WTC11 (cell line): ENCODE measurements at places on chromosomes 3 and 15. TPM values are rescaled to one million over a fixed set of nuclear protein-coding genes. Genes with fewer than 3 reads are reported as not detected.

DNA sequence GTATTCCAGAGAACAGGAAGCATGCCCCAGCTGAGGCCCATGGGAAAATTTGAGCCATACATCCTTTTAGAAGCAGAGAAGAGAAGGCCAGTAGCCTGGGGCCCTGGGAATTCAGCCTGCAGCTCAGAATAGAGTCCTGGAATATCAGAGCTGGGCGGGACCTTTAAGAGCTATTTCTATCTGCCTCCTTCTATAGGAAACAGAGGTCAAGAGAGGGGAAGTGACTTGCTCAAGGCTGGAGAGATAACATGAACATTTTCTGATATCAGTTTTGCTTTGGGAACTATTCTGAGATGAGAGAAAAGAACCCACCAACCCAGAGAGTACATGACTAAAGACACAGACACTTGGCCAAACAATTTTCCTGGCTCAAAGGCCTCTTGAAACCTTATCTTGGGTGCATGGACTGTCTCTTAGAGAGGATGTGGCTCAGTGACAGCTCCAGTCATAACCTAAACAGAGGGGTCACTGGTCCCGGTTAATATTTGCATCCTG, 26.0 kb downstream of the MASP1 start:
- no peak for DNase-seq

CMTM6 gene
- 36.0 to 42.3 TPM (median 39.3 TPM) in 3 replicates for total RNA-seq

- DNase-seq = no peak
These were observed 413.0 kb upstream of the DPH6 start for GRCh38 chr15:35958975-35959374.

- no peak for DNase-seq
These were observed 55.7 kb upstream of the APEH start for GRCh38 chr3:49618412-49618811.

GRCh38 chr3:183563536-183563874, 8.0 kb upstream of the KLHL6 start:
- no peak for DNase-seq

- DNase-seq = no peak
These were observed 9.1 kb downstream of the AMOTL2 start for GRCh38 chr3:134364936-134365765.

DNA sequence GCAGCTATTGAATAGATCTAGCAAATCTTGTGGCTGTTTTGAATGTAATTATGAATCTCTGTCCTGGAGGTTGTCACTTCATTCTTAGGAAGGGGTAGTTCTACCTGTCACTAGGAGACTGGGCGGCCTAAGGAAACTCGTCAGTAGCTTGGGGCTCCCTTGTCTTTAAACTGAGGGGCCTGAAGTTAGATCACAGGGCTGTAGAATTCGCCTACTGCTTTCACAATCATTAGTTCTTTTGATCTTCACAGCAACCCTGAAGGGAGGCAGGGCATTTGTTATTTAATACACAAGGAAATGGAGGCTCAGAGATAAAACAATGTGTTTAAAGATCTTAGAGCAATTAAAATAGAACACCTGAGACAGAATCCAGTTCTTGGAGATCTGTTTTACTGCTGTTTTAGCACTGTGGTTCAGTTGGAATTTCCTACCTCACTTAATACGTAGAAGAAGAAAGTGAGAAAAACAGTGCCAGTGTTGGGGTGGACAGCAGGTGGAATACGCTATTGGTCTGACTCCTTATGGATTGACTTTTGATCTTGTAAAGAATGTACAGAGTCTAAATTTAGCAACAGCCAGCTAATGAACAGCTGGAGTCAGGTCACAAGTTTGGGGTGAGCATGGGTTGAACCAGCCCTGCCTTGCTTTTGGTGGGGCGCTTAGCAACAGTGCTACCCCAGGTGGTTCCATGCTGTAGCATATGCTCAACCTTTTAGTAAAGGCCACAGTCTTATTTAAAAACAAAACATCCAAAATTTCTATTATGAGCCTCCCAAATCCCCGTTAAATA, 71.4 kb upstream of the BHLHE40 start:
- no peak for DNase-seq

- no peak for DNase-seq
These were observed 3.6 kb downstream of the FAM107A start for GRCh38 chr3:58573640-58574039.

DNA sequence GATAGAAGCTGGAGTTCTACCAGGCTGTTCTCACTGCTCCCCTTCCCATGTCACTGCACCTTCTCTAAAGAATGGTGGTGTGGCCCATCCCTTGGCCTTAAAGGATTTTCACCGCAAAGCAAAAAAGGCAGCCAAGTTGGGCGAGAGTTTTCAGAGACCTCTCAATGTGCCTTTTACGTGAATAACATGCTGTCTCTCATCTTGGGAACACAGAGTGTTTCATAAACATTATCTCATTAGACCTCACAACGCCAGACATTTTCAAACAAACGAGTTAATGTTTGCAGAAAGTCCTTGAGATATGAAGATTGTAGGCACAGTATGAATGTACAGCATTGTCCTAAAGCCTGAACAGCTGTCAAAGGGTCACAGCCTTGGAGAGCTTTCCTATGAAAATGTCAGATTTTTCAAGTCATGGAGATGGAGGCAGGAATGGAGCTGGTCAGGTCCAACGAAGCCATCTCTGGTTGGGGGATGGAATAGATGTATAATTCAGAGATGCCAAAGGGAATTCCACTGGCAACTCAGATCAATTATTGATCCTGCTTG, 21.3 kb downstream of the TM4SF1 start:
- DNase-seq = no peak

GRCh38 chr3:186073641-186074040, 35.2 kb downstream of the ETV5 start:
- no peak for DNase-seq

AP3B2 gene
- 15.2 to 17.7 TPM (median 17.5 TPM) in 3 replicates for total RNA-seq

- DNase-seq = no peak
These were observed 19.3 kb upstream of the TSC22D2 start for GRCh38 chr3:150388498-150389418.

GRCh38 chr3:126555795-126556636, 2.7 kb downstream of the C3orf22 start:
- DNase-seq = no peak

DNA sequence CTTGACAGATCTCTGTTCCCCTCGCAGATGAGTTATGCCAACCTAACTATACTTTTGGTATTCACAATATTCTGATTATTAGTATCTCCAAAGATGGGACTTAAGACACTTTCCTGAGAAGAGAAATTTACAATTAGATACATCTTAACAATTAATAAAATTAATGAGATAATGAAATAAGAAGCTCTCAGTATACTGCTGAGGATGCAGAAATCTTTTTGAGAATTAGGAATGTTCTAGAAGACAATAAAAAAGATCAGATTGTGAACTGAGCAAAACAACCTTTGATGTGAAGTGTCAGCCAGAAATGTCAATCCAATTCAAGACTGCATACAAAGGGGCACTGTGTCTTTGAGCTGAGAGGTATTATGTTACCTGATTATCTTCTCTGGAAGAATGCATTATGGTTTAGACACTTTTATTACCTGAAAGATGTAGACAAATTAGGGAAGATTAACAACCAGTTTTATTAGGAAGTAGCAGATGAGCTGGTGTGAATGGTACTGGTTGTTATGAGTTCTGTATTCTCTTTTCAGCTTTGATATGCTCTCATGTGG, 262.9 kb downstream of the TIGIT start:
- DNase-seq = no peak

DNA sequence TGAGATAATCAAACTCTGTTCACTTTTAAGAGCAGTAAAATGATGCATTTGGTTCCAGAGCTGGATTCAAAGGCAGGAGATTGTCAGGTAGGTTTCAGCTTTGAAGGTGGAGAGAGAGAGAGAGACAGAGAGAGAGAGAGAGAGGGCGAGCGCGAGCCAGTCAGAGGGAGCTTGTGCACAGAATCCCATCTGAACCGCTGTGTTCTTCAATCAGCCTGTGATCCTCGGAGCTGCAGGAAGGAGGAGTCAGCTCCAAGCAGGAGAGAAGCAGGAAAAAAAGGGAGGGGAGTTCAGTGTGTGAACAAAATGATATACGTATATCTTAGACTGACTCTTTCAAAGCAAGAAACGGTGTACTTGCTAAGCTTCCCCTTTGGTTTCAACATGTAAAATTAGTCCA, at the start of gene GPR149:
GPR149 (minus strand) TSS at position 177 of the 400 bp plus-strand sequence. CDS start 575 bp downstream, outside the sequence.
- peak; percentile 30 for DNase-seq

- DNase-seq = no peak
These were observed 136.7 kb downstream of the SMAD6 start for GRCh38 chr15:66838671-66839239.

DNA sequence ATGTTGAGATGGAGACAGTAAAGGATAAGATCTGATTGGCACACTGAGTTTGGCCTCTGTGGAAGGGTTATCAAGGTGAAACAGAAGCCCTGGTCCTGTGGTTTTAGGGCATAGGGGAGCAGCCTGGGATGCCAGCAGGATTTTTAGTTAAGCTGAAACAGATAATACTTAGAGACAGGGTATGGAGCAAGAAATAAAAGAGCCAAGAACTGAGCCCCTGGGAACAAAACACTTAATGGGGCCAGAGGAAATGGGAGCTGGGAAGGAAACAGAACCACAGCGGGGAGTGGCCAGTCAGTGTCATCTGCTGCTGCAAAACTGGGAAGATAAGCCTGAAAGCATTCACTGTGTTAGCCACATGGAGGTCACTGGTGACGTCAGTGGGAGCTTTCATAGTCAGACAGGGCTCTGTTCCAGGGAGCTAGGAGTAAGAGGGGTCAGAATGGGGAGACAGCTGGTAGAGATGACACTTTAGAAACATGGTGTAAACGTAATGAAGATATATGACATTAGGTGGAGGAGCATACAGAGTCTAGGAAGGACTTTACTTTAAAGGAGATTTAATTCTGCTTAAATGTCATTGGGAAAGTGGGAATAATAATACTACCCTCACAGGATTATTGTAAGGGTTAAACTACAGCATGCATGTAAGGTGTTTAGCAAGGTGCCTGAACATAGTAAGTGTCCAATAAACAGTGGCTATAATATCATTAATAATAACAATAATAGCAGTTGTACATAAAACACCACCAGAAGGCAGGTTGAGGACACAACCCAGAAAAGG, 172.7 kb upstream of the CTNNB1 start:
- no peak for DNase-seq

DAPK2 gene
- 1.0 to 2.3 TPM (median 1.5 TPM) in 3 replicates for total RNA-seq

- no peak for DNase-seq
These were observed 34.7 kb downstream of the MAP6D1 start for GRCh38 chr3:183790700-183791099.

DNA sequence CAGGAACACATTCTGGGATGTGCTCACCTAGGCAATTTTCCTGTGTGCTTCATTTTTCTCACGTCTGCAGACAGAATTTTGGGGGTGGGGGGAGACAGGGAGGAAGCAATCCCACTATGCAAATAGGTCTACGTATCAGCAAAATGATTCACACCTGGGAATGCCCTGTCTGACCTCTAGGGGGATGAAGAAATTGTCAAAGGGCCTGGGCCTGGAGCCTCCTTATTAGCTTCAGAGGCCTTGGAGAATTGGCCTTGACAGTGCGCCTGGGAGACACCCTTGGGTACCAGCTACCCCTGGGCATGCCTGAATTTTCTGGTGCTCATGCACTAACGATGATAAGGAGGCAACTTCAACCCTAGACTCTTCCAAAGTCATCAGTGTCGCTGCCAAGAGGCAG, 207.5 kb downstream of the CADPS start:
- peak; percentile 49 for DNase-seq

ST3GAL6 gene
- 8.1 to 8.7 TPM (median 8.3 TPM) in 3 replicates for total RNA-seq

DNA sequence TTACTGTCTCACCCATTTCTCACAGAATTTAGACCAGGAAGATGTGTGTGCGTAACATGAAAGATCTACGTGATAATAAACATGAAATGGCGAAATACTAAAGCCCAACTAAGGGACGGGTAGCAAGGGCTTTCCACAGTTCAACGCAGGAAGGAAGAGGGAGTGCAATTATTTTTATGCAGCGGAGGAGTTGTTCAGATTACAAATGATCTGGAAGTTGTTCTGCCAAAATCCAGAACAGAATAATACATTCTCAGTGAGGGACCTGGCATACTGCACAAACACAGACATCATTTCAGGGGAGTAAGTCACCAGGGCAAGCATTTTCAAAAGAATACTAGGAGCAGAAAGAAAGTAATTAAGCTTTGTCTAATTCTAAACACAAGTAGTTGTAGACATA, 133.6 kb upstream of the RAP2B start:
- DNase-seq = no peak

EOMES gene
- 0.76 to 1.4 TPM (median 1.1 TPM) in 3 replicates for total RNA-seq

LDHAL6B gene
- total RNA-seq = not detected in 3 replicates

STRIT1 gene
- 0.33 TPM in 1 of 3 replicates, not detected in the others for total RNA-seq

GRCh38 chr3:13494463-13495350, 14.6 kb downstream of the HDAC11 start:
- peak; percentile 57 for DNase-seq

DNA sequence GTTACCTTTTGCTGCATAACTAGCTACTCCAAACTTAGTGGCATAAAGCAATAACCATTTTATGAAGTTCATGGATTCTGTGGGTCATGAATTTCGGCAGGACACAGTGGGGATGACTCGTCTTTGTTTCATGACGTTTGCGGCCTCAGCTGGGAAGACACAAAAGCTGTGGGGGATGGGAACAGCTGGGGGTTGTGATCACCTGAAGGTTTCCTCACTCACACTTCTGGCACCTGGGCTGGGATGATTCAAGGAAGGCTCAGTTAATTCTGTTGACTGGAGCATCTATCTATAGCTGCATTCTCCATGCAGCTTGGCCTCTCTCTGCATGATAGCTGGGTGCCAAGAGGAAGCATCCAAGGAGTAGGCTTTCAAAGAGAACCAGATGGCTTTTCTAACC, 332.8 kb downstream of the ULK4 start:
- DNase-seq = no peak

GRCh38 chr15:73752806-73753193, 351 bp downstream of the INSYN1 start:
- peak; percentile 47 for DNase-seq

DNA sequence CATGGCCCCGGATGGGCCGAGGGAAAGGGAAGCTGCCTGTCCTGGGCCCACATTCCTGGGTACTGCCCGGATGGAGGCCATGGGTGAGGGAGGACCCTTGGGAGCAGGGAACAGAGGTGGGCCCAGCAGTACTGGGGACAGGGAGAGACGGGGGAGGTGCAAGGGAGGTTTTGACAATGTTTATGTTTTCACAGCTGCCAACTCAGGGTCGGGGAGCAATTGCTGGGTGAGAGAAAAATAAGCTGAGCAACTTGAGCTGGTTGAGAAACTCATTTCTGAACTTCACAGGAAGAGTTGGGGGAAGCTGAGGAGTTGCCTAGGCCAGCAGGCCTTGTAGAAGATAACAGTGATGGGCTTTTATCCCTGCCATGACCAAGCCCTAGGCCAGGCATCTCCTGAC, 11.1 kb upstream of the TSPAN3 start:
- DNase-seq = no peak

DNA sequence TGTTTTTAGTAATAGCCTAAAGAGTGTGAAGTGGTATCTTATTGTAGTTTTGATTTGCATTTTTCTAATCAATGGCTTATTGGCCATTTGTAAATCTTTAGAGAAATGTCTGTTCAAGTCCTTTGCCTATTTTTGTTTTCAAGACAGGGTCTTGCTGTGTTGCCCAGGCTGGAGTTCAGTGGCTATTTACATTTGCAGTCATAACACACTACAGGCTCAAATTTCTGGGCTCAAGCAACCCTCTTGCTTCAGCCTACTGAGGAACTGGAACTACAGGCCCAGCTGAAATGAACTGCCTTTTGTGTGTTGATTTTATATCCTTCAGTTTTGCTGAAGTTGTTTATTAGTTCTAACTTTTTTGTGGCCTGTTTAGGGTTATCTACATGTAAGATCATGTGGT, 27.9 kb downstream of the BSN start:
- no peak for DNase-seq

LNP1 gene
- 6.7 to 7.9 TPM (median 6.8 TPM) in 3 replicates for total RNA-seq

ADGRG7 gene
- not detected in 3 replicates for total RNA-seq

GRCh38 chr3:87975716-87976115, 83.1 kb downstream of the CGGBP1 start:
- DNase-seq = no peak

- no peak for DNase-seq
These were observed 8.3 kb upstream of the TM4SF4 start for GRCh38 chr3:149466192-149466591.

FAM81A gene
- 2.0 to 2.4 TPM (median 2.1 TPM) in 3 replicates for total RNA-seq
